ENCODE measurements at places on chromosomes 6 and 20. TPM values are rescaled to one million over a fixed set of nuclear protein-coding genes. Genes with fewer than 3 reads are reported as not detected.

DNA sequence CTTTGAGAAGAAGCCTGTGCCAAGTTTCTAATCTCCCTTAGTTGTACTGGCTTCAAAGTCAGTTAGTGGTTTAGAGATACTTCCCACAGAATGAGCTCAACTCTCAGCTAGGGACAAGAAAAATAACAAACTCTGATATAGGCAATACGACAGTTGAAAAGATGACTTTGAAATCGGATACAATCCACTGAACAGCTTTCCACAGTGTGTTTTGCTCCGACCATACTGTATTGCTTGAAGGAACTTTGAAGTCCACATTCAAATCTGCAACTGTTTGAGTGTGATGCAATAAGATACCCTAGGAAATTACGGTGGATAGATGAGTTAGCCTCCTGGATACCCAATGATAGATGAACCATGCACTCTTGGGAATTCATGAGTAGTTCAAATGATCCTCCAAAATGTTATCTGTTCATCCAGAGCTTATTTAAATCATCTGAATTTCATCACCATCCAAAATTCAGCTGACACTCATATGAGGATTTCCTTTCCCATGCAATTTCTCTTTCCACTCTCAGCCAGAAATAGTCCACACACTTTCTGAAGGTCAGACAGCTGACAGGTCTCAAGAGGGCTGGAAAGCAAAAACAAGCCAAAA lies 443.8 kb downstream of the HAO1 start:
- no peak overlapping the region for H3K27ac ChIP-seq
- no peaks in the 10 kb centered on the region for H3K27me3 ChIP-seq
- no peak overlapping the region for H3K4me3 ChIP-seq

DNA sequence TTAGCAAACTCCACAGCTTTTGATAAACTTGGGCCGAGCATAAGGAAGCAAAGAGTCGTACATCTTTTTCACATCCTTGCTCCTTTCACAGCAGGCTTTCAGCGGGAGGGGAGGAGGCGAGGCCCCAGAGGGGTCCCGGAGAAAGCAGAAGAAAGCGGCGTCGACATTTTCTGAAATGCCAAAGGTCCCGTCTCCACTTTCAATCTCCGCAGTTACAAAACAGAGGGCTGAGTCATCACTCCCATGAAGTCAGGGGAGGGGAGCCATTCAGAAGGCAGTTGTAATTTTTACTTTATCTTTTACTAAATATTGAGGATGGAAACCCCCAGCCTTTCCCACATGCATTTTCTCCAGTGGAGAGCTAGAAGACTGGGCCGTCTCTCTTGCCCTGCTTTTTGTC lies 174.2 kb upstream of the THBS2 start:
- H3K4me1 ChIP-seq: no peaks in the 10 kb centered on the region
- H3K4me3 ChIP-seq: no peak overlapping the region
- H3K27me3 ChIP-seq: no peaks in the 10 kb centered on the region
- no peaks in the 10 kb centered on the region for H3K36me3 ChIP-seq
- no peak overlapping the region for H3K27ac ChIP-seq
- no peak for DNase-seq

DNA sequence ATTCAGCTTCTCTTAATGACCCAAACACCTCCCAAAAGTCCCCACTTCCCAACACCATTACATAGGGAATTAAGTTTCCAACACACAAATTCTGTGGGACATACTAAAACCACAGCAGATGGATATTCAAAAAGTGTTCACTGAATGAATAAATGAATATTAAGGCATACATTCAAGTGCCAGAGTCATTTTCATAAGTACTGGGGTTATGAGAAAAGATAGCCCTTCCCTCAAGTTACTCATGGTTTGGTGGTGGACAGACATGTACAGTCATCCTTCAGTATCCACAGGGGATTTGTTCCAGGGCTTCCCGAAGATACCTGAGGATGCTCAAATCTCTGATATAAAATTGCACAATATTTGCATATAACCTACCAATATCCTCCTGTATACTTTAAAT lies 50.4 kb downstream of the HS3ST5 start:
- no peak overlapping the region for H3K27ac ChIP-seq

DNA sequence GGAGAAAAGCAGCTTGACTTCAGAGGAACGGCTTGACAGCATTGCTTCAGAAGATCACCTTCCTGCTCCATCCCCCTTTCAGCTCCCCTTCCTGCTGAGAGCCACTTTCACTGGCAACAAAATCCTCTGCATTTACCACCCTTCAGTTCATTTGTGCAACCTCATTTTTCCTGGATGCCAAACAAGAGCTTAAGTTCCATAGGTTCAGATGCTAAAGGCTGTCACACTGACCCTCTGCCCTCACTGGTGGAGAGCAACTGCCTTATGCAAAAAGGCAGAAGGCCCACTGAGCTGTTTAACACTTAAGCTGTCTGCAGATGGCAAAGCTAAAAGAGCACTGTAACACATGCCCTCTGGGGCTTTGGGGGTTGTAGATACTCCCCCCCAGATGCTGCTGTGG lies 131.2 kb upstream of the SPACA1 start:
- H3K4me1 ChIP-seq: no peaks in the 10 kb centered on the region
- no peak for DNase-seq
- H3K27me3 ChIP-seq: no peaks in the 10 kb centered on the region
- H3K27ac ChIP-seq: no peak overlapping the region

DNA sequence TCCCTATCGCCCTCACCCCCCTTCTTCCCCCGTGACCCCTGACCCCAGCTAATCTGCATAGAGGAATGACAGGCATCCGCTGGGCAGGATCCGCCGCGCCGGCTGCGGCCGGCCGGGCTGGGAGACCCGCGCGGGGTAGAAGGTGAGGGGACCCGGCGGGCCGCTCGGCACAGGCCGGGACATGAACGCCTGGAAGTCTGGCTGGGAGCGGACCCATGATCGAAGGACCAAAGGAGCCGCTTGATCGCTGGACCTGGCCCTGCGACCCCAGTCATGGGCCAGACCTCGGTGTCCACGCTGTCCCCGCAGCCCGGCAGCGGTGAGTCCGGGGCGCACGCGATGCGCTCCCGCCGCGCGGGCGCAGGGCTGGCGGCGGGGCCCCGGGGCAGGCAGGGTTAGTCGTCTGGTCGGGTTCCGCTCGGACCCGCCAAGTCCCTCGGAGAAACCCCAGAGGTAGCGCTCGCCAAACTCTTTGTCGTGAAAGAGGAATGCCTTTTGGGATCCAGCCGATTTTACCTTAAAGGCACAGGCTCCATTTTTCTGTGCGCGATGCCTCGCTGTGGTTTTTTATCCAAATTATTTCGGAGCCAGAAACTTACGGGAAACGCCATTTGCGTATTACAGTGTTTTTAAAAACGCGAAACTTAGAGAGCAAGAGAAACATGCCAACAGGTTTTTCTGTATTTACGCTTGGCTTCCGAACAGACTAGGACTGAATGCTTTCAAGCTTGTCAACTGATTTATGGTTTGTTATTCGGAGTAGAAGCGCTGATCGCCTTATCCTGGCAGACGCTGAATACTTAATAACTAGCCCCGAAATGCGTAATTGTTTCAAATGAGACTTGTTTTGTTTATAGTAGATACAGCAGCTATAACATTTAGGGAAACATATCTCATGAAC lies at the start of gene PHACTR2:
Gene PHACTR2, plus strand, starts transcription at position 75 of the 901 bp plus-strand sequence. Its CDS starts 199 bp downstream, at position 274.
- H3K4me1 ChIP-seq: peaks cover 6% of the 10 kb centered on the region
- no peaks in the 10 kb centered on the region for H3K27me3 ChIP-seq
- no peaks in the 10 kb centered on the region for H3K36me3 ChIP-seq
- peak within 1 kb of the TSS; percentile 94 for H3K27ac ChIP-seq
- peak; percentile 72 for DNase-seq

DNA sequence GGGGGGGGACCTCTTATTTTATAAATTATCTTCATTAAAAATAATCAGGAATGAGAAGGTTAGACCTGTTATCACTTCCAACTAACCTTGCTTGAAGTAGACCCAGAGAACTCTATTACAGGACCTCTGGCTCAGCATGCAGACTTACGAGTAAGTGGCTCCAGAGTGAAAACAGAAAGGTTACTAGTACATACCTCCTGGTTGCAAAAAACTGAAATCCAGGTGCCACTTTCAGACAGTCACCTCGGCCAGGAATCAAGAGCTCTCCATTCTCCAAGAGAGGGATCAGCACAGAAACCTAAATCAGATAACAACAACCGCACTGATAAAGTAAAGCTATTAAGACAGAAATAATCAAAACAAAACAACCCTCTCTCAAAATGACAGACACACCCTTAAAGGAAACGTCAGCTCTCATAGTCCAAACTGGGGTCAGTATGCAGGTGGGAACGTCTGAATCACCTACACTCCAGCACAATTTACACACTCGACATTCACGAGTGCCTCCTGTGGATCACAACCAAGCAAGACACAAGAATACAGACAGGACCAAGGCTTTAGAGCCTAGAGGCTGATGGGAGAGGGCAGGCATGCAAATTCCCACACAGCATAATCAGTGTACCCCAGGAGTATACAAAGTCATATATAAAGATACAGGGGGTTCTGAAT lies 31.8 kb downstream of the MDN1 start:
- H3K4me1 ChIP-seq: peaks cover 16% of the 10 kb centered on the region
- H3K27ac ChIP-seq: no peak overlapping the region
- H3K27me3 ChIP-seq: no peaks in the 10 kb centered on the region
- H3K36me3 ChIP-seq: no peaks in the 10 kb centered on the region
- DNase-seq: no peak

- no peak overlapping the region for H3K27ac ChIP-seq
- H3K4me1 ChIP-seq: no peaks in the 10 kb centered on the region
- H3K36me3 ChIP-seq: no peaks in the 10 kb centered on the region
- no peak for DNase-seq
- H3K4me3 ChIP-seq: no peak overlapping the region
Measured at GRCh38 chr6:10397756-10398445, 17.0 kb downstream of the TFAP2A start.

DNA sequence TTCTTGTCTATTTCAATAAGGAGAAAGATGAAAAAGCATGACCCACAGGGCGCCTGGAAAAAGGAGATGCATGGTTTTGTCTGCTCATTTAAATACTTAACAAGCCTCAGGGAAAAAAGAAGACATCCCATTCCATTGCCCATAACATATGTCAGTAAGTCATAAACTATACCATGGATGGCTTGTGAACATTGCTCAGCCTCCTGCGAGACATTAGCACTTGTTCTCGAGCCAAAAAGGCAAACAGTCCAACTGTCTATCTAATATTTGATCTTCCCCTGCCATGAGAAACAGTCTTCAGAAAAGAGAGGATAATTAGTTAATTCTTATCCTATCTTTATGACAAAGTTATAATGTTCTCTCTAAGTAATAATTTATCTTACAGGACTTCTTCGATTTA lies 527.4 kb downstream of the HACE1 start:
- no peaks in the 10 kb centered on the region for H3K36me3 ChIP-seq
- no peak overlapping the region for H3K27ac ChIP-seq
- no peak overlapping the region for H3K4me3 ChIP-seq
- no peak for DNase-seq
- no peaks in the 10 kb centered on the region for H3K27me3 ChIP-seq

GRCh38 chr20:57047281-57048026 lies 219.0 kb downstream of the BMP7 start:
- peaks cover 7% of the 10 kb centered on the region for H3K27me3 ChIP-seq
- no peaks in the 10 kb centered on the region for H3K36me3 ChIP-seq
- no peak for DNase-seq
- no peak overlapping the region for H3K4me3 ChIP-seq
- H3K27ac ChIP-seq: no peak overlapping the region

- no peaks in the 10 kb centered on the region for H3K4me1 ChIP-seq
- no peak overlapping the region for H3K4me3 ChIP-seq
- H3K36me3 ChIP-seq: no peaks in the 10 kb centered on the region
- H3K27me3 ChIP-seq: no peaks in the 10 kb centered on the region
- H3K27ac ChIP-seq: no peak overlapping the region
Measured at GRCh38 chr6:161214722-161215121, 59.1 kb downstream of the AGPAT4 start.

DNA sequence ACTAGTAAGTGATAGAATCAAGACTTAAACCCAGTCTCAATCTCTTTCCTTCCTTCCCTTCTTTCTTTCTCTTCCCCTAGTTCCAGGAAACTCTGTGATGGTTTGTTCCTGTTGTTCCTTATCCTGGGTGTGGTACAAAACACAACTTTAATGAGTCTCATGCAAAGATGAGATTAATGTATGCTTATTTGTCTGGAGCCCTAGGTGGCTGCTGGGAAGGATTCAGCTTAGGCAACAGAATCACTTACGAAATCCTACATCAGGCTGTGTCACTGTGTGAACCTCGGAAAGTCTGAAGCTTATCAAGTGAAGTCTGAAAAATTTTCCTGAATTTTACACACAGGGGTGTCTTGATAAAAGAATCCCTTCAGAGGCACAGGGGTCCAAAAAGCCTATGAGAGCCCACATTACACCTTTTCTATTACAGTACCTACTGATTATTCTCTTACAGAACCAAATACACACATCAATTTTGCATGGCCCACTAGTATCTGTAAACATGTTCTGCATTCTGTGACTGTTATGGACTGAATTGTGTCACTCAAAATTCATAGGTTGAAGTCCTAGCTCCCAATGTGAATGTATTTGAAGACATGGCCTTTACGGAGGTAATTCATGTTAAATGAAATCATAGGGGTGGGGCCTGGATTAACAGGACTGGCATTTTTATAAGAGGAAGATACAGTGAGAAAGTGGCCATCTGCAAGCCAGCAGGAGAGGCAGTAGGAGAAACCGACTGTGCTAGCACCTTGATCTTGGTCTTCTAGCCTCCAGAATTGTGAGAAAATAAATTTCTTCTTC lies 144.7 kb downstream of the MYB start:
- no peaks in the 10 kb centered on the region for H3K36me3 ChIP-seq
- H3K27me3 ChIP-seq: no peaks in the 10 kb centered on the region
- no peak overlapping the region for H3K4me3 ChIP-seq
- H3K4me1 ChIP-seq: no peaks in the 10 kb centered on the region
- no peak overlapping the region for H3K27ac ChIP-seq

GRCh38 chr20:478949-479429 lies 16.7 kb upstream of the TBC1D20 start:
- H3K27ac ChIP-seq: no peak overlapping the region
- H3K36me3 ChIP-seq: peaks cover 18% of the 10 kb centered on the region
- H3K4me3 ChIP-seq: no peak overlapping the region
- H3K4me1 ChIP-seq: peaks cover 1% of the 10 kb centered on the region

DNA sequence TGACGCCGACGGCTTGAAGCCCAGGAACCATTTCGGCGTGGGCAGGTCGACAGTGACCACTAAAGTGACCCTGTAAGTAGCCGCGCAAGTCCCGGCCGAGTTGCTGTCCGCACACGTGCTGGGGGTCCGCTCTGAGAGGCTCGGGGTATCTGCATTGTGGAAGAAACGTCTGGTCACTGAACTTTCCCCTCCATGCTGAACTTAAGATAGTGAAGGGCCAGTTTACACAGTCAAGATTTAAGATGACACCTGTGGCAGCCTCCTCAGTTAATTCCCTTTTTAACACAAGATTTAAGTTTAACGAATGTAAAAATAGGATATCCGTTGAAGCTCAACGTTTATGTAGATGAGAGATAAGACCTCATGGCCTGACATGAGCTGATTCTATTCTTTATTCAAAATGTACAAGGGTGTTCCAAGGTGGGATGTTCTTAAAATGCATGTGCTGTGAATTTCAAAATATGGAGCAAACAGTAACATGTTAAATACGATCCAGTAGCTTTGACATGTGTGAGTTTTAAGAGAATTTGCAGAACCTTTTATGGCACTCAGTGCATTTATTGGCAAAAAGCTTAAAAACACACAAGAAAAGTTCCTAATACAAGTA lies 116.2 kb downstream of the RTN4IP1 start:
- no peaks in the 10 kb centered on the region for H3K27me3 ChIP-seq
- DNase-seq: no peak
- H3K36me3 ChIP-seq: no peaks in the 10 kb centered on the region
- peaks cover 37% of the 10 kb centered on the region for H3K4me1 ChIP-seq

The MYCT1 gene
- total RNA-seq: 9.1 TPM

The ARMH2 gene
- not detected for total RNA-seq

The BMP6 gene
- 0.93 TPM for total RNA-seq

The IL17F gene
- not detected for total RNA-seq

The HMGA1 gene
- total RNA-seq: 4.2 TPM

The DEFB110 gene
- not detected for total RNA-seq

The GPR6 gene
- total RNA-seq: not detected

The OR2J3 gene
- total RNA-seq: 0.14 TPM

The C6orf89 gene
- total RNA-seq: 27.2 TPM

The GGTLC1 gene
- total RNA-seq: not detected

The FILIP1 gene
- total RNA-seq: 2.8 TPM

The TCP11 gene
- total RNA-seq: 0.19 TPM

All from liver (tissue), 10 donors.